ENCODE measurements at places on chromosomes 11 and 22.

DNA sequence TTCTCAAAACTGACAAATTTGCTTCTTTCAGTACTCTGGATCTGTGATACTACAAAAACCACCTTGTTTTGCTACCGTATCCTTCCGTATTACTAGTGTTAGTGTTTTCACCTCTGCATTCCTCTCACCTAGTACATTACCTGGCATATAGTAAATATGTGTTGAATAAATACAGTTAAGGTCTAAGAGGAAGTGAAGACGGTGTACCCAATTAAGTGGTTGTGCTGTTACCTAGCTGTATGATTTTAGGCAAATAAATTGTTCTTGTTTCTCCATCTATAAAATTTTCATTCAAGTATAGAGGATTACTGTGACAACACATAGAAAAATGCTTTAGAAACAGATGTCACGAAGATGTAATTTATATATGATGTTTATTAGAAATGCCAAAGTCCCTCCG, 8.9 kb downstream of the BCL2L13 start:
- no peak for DNase-seq

GRCh38 chr11:44960200-44960845, 9.6 kb upstream of the TP53I11 start:
- DNase-seq: no peak

GRCh38 chr11:47651818-47652469, 9.6 kb upstream of the MTCH2 start:
- DNase-seq: no peak

DNA sequence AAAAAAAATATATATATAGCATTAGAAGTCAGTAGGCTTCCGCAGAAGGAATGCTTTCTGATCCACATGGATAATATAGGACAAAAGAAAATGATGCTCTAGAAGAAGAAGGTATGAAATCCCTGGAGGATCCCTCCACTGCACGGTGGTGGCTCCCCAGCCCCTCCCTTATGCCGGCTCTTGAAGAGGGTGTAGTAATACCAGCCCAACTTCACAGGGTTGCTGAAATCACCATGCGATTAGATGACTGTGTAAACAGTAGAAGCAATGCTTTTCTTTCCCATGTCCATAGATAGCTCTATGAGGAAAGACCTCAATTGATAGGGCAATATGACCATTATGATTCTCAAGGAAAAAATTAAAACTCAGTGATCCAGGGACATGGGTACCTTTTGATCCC, 3.2 kb upstream of the ETS1 start:
- no peak for DNase-seq

GRCh38 chr22:44522526-44523170, 24.6 kb upstream of the RTL6 start:
- DNase-seq: no peak

DNA sequence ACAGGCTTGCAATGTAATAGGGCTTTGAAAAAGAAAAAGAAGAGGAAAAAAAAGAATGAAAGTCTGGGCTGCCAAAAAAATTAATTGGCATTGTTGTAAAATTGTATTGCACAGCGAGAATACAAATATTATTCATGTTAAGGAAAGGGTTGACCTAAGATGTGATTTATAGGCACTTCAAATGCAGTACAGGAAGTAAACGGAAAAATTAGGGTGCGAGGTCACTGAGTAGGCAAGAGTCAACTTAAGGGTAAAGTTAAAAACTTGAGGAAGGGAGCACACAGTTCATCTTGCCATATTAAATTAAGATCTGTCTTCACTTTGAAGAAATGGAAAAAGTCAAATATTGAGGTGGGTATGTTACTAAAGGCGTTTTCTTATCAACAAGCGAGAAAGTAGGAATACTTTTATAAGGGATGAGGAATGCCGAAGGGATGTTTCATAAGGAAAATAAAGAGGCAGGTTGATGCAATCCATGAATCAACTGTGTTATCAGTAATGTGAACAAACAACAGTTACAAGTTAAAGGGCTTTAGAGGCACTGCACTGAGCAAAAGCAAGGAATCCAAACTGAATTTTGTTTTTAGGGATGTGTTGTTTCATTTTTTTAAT, 123.0 kb downstream of the WT1 start:
- DNase-seq: no peak

- DNase-seq: no peak
Measured at GRCh38 chr11:125022551-125022950, 40.6 kb upstream of the SLC37A2 start.

DNA sequence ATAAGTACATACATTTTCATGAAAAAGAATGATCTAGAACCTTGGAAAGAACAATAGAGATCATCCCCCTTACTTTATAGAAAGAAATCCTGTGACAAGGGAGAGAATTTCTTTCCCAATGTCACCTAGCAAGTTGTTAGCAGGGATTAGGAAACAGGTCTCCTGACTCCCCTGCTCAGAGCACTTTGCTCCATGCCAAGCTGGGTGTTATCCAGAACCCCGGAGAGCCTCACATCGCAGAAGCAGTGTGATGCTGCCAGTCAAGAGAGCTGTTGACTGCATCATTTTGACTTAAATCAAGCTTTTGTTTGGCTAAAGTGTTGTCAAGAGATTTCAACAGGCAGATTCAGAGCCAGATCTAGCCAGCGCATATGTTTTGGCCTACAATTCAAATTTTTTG, 3.6 kb upstream of the RRAS2 start:
- no peak for DNase-seq

- no peak for DNase-seq
Measured at GRCh38 chr11:45272701-45273100, 13.4 kb downstream of the SYT13 start.

GRCh38 chr11:94150056-94150455, 21.4 kb downstream of the PANX1 start:
- no peak for DNase-seq

DNA sequence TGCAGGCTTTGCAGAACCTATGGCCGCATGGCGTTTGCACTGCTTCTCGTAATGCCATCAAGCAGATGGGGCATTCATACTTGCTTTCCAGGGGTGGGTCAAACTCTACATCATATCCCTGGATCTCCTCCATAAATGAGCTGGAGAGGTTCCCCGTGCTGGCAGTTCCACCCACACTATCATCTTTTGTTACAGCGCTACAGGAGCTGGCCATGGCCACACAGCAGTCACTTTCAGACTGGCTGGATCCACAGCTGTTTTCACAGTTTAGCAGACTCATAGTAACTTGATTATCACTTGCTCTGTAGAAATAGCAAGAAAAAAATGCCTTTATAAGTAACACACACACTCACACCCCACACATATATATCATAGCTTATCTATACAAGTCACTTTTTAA, 8.8 kb downstream of the TRAF6 start:
- DNase-seq: no peak

DNA sequence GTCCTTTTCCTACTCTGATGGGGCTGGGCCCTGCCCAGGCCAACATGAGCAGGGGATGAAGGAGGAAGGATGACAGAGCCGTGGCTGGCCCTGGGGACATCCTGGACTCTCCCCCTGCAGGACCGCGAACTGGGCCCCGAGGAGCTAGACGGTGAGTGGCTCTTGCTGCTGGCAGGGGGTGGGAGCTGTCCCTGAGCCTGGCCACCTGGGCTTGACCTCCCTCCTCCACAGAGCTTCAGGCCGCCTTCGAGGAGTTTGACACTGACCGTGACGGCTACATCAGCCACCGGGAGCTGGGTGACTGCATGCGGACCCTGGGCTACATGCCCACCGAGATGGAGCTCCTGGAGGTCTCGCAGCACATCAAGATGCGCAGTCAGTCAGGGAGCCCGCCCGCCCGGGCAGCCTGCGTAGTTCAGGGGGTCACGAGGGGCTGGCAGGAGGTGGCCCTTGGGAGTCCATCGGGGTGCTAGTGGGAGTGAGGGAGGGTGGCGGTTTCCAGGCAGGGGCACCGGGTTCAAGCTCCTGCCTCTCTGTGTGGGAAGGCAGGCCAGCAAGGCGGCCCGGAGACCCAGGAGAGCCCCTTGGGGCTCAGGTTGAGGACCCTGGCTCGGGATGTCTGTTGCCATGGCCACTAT, 1.0 kb downstream of the CABP4 start:
- DNase-seq: no peak

GRCh38 chr11:94201004-94201465, 72.4 kb downstream of the PANX1 start:
- no peak for DNase-seq

- DNase-seq: no peak
Measured at GRCh38 chr11:73461335-73461840, 85.2 kb downstream of the RELT start.

GRCh38 chr11:83819931-83820549, 533.9 kb upstream of the CCDC90B start:
- DNase-seq: no peak

Data from activated T-helper 1 cell treated with anti-CD3 and anti-CD28 coated beads, Interleukin-2, amount 50 U/mL, for 16 hours (primary cell).